Panc1 (cell line): ENCODE measurements at places on chromosomes 11 and 22.

GRCh38 chr11:36426226-36426848 lies 83.7 kb downstream of the TRAF6 start:
- no peak for DNase-seq

DNA sequence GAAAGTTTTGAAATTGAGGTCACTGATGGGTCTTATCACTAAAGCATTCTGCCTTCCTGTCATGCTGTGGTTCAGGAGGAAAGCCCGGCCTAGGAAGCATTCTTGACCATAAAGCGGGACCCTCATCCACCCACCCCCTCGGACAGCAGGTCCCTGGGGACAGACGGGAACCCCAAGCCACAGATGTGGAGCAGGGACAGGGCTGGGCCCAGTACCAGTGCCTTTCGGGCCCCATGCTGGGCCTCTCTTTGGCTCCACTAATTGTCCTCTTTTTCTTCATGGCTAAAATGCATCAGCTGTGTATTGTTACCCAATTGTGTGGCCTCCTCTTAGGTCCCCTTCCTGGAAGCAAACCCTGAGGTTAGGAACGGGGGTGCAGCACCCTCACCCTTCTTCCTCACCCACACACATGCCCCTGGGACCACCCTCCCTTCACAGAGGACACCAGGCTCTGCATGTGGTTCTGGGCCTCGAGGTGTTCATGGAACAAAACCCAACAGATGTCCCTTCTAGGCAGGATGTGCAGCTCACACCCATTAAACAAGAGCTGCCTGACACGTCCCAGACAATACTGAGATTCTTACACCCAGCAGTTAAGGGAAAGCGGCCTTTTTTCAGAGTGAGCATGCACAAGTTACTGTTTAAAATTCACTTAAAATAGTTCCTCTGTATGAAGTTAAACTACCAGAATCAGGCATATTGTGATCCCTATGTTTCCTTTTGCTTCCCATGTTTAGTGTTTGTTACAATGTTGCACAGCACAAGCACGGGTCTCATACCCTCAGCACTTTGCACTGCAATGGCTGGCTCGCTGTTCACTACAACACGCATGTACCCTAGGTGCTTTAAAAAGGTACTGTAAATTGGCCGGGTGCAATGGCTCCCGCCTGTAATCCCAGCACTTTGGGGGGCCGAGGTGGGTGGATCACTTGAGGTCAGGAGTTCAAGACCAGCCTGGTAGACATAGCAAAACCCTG lies 807.6 kb downstream of the BRD1 start:
- no peak for DNase-seq

DNA sequence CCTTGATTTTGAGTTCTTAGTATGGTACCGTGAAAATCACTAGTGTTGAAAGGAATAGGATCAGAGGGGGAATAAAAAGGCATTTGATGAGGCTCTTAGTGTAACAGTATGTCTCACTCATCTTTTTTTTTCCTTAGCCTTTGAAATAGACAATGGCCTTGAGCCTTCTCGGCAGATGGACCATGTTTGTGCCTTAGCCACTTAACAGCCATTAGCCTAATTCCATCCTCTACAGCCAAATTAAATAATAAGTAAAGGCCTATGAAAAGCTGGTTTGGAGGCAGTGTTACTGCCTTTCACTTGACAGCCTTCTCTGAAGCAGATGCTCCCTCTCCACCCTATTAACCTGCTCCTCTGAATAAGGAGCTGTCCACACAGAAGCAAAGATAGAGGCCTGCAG lies 580.7 kb downstream of the NTM start:
- no peak for DNase-seq

DNA sequence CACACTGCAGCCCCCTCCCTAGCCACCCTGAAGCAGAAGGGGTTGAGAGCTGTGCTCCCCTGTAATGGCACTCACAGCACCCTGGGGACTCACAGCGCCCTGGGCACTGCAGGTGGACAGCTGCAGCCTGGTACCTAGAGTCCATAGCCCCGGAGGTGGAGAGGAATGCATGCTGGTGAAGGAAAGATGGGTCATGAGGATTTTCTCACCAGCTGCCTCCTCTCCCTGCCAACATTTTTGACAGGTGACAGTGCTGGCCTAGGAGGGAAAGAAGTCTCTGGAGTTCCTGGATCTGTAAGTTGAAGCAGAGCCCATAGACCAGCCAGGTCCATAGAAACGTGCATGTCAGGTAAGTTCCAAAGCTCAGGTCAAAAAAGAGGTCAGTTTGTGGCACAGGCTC lies 330.5 kb downstream of the TENM4 start:
- no peak for DNase-seq

DNA sequence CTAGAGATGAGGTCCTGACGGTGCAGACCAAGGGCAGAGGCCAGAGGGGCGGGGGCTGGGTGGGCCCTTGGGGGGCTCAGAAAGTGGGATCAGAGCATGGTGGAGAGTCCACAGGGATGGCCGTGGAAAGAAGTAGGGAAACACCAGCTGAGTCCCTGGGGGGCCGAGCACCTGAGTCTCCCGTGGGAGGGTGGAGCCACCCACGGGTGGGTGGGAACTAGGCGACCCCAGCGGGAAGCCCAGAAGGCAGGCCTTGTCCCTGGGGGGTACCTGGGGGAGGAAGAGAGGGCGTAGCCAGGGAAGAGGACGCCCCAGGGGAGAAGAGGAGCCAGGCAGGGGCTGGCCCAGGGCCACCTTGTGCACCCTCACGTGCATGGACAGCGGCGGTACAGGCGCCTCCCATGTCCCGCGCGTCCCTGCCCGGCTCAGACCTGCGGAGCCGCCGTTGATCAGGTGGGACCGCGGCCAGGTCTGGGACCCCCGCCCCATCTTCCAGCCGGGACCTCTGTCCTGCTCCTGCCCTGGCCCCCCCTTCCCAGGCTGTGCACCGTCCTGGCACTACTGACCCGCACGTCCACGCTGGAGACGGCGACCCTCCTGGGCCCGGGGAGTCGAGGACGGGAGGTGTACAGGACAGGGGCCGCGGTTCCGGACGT lies 10.2 kb downstream of the CRELD2 start:
- DNase-seq: no peak

DNA sequence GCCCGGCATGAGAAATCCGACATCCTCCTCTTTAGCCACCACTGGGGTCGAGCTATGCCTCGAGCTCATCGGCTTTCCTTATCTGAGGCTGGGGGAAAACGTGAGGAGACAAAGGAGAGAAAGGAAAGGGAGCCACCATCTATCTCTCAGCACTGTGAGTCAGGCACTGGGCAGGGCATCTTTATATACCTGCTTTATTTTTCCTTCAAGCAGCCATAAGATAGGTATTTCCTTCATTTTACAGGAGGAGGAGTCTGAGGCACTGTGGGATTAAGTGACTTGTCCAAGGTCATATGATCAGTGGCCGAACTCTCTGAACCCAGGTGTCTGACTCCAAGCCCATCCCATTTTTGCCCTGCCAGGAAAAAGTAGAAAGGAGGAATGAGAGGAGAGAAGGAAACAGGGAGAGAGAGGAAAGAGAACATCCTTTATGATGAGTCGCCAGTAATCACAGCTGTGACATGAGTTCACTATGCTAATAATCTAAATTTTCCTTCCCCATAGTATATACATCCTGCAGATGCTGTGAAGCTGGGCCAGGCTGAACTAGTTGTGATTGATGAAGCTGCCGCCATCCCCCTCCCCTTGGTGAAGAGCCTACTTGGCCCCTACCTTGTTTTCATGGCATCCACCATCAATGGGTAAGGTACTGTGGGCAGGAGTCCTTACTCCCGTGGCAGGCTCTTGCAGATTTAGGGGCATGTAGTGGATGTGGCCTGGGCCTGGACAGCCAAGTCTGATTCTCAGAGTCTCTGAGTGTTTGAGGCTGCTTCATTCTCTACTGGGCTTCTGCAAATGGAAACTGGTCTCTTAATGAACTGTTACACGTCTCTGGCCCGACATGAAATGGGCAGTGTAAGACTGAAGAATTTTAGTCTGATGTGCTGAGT lies 21.8 kb downstream of the NAT10 start:
- no peak for DNase-seq

DNA sequence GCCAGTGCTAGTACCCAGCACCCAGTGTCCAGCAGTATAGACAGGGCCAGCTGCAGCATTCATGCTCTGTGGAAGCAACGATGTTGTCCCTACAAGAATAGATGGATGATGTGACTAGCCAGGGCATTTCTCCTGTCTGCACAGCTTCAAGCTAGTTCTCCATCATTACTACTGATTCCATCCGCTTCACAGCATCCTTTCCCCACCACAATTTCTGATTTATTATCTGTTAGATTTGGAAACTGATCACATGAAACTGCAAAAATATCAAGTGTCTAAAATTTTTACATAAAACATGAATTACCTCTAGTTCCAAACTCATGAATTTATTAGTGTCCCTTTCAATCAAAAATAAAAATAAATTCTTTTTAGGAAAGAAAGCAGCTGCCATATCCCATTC lies 138.9 kb upstream of the POU2AF2 start:
- no peak for DNase-seq

DNA sequence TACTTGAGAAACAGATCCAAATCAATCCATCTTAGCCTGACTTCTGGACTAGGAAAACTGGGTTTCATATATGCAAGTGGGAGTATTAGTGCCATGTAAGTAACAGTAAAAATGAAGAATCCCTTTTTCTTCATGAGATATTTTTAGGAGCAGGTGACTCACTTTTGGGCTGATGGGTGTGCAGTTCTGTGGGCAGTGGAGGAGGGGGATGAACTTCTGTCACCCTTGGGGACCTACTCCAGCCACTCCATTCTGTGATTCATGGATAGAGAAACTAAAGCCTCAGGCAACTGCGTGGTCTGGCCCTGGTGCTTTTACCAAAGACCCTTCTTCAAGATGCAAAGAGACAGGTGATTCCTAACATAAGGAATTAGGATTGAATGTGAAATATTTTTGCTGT lies 208.6 kb upstream of the NARS2 start:
- no peak for DNase-seq

DNA sequence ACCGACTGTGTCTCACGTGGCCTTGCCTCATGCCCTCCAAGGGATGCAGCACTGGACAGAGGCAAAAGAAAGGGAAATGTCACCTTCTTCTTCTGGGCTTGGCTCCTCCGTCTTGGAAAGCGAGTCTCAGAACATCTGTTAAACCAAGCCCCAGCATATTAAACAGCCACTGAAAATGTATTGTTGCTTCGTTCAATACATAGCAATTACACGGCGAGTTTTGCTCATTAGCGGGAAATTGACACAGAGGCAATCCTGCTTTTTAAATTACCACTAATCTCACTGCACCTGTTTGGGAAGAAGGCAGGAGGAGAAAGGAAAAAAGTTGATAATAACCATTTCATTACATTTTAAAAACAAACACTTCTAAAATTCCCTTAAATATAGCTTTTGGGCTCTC lies 72.1 kb downstream of the SEZ6L start:
- no peak for DNase-seq

GRCh38 chr11:126603486-126603885 lies 248.0 kb downstream of the ST3GAL4 start:
- no peak for DNase-seq

DNA sequence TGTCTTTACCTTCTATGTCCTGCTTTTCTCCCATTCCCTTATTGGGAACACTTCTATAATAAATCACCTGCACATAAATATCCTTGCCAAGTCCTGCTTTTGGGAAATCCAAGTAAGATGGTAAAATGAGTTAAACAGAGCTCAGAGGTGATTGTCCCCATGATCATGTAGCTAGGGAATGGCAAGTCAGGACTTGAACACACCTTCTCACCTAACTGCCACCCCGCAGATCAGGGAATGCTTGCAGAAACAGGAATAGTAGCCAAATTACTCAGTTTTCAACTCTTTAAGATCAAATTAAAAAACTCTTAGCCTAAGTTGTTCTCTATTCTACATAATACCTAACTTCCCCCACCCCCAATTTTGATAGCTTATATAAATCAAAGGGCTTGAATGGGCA lies 16.0 kb downstream of the OOSP3 start:
- DNase-seq: no peak

DNA sequence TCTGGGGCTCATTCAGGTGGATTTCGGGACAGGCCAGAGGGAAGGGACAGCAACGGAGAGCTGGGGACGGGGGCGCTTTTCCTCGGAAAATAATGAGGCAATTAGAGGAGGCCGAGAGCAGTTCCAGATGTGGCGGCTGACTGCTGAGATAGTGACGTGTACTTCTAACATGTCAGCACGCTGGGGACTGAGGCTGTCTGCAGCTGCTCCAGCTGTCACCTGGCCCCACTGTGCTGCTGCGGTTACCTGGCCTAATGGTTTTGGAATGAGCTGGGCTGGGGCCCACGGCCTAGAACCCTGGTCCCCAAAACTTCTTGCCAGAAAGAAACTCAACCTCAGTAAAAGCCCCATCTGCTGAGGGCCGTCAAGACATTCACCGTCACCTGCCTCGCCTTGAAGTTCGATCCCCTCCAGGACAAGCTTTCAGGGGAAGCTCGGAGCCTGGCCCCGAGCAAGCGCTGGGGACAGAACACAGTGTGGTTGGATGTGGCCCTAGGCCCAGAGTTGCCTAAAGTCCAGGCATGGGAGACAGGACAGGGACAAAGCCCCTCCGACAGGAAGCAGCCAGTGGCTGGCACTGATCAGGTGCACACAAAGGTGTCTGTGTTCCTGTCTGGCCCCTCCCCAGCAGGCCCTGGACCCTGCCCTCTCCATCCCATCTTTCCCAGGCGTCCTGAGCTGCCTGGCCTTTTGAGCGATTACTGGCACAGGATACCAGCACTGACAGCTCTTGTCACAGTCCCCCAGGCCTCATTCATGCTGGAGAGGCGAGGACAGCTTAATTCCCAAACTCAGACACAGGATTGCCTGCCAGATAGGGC lies 22.1 kb downstream of the RPUSD4 start:
- DNase-seq: no peak

- peak; percentile 28 for DNase-seq
Observed at GRCh38 chr11:59802639-59803176, 7.9 kb downstream of the MRPL16 start.

DNA sequence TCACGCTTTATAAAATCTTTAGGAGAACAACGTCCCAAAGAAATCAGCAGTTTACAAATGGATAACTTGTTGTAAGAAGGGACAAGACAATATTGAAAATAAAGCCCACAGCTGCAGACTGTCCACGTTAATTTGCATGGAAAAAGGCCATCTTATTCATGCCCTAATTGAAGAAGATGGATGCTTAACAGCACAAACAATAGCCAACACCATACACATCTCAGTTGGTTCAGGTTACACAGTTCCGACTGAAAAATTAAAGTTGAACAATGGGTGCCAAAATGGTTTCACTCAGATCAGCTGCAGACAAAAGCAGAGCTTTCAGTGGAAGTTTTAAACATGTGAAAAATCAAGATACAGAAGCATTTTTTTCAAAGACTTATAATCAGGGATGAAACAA lies 314.2 kb downstream of the RAB38 start:
- no peak for DNase-seq

DNA sequence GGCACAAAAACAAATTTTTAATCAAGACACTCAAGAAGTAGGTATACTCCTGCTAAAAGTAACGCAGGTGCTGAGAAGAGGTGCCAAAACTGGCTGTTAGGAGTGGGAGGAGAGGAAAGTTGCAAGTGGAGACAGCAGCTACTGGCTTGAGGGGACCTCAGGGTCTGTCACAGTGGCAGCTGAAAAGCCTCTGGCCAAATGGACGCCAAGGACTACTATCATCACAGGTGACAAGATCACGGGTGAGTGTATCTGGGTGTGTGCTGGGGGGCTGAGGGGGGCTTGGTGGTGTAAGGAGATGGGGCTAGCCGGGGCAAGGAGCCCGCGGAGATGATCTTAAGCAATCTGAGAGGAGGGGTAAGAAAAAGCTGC lies 687 bp downstream of the ZNF202 start:
- no peak for DNase-seq
